ENCODE measurements at places on chromosomes 6 and 20.

GRCh38 chr6:144415014-144415413, 129.9 kb downstream of the UTRN start:
- no peak for DNase-seq

DNA sequence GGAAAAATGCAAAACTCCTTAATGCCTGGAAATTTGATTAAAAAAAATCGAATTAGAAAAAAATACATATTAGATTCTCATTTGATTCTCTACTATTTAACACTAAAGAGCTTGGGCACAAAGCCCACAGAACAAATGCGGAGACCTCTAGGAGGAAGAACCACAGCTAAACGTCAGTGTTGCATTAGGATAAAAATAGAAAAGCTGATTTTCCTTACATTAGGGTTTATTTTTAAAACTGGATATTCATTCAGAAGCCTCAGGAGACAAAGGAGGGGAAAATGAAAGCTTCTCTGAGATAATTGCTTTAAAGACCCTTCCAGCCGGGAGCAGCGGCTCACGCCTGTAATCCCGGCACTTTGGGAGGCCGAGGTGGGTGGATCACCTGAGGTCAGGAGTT, 77.3 kb downstream of the ECT2L start:
- no peak for DNase-seq

DNA sequence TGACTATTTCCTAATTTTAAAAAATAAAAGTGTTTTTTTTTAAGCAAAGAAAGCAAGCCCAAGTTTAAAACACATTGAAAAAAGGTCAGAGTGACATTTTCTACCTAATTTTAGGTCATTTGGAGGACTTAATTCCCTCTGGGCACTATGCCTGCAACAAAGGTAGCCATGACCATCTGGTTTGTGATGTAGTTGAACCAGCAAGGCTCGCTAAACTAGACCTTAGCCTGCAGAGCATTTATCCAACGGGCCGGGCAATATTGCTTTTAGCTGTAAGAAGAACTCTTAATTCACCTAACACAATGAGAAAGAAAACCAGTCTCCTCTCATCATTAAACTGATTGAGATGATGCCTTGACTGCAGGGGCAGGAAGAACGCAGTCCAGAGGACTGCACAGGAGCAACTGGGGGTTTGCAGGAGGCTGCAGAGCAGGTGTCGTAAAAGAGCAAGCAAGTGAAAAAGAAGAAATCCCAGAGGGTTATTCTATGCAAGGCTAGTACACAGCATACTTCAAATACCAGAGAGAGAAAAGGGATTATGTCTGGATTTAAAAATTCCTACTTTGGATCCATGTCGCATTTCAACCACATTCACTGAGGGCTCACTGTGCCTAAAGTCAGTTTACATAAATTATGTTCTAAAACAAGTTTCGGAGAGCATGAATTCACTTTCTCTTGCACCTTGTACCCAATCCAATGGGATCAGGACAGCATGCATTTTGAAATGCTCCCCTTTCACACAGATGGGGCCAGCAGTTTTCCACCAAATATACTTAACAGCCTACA, 12.8 kb downstream of the TRAF3IP2 start:
- no peak for DNase-seq

- no peak for DNase-seq
These were observed 28.9 kb upstream of the MTRF1L start for GRCh38 chr6:153031335-153031955.

DNA sequence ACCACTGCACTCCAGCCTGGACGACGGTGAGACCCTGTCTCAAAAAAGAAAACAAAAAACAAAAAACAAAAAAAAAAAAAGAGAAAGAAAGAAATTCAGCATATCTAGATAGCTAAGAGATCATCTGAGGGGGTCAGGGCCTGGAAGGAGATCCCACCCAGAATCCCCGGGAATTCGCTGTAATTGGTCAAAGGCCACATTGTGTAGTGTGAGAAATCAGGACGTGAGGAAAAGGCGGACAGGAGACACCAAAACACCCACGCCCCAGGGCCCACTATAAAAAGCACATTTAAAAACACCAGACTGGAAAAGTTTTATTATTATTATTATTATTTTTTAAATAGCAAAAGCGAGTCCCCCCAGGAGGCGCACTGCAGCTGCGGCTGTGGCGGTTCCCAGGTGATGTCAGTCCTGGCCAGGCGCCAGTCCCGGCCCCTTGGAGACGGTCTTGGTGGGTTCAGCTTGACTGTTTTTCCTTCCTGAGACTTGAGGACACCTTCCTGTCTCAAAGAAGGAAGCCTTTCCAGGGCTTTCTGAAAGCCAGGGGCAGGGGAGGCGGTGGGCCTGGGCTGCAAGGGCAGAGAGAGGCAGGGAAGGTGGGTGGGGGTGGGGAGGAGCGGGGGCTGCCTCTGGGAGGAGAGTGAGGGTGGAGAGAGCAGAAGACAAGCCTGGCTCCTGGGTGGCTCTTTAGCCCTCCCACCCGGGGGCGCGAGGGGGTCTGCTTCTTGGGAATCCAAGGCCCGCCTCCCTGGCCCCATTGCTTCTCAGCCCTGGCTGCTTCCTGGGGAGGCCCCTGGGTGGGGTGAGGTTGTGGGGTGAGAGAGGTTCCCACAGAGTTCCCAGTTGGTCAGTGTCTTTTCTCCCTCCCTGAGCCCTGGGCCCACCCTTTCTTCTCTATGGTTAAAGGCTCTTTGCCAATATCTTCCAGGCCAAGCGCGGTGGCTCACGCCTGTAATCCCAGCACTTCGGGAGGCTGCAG, 14.5 kb downstream of the TCF15 start:
- no peak for DNase-seq

DNA sequence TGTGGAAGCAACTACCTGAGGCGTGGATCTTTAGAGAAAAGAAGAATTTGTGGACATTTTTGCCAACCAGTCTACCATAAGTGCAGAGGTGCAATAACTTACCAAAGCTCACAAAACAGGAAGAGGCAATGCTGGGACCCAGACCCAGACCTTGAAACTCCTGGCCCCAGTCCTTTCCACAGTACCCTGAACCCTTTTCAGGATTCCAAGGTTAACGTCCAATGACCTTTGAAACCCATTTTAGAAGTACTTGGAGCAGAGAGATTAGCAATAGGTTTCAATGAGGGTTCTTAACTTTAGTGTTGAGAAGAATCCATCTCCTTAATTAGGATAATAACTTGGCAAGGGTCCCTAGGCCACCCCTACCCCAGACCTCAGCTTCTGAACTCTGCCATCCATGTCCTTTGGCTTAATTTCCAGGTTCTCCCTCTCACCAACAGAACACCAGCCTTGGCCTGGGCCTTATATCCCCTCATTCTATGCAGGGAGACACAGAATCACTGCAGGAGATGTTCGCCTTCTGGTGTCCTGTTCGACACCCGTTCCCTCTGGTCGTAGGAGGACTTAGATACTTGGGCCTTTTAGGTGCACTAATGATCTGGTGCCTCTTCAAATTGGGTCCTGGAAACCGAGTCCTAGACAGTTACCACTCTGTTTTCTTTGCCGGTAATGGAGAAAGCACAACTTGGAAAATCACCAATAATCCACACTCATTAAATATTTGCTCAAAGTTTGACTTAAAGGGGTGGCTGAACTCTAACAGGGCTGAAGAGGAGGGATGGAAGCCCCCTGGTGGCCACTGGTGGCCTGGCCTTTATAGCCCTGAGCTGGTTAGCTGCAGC, 40.6 kb downstream of the ISM1 start:
- DNase-seq: peak; percentile 51

DNA sequence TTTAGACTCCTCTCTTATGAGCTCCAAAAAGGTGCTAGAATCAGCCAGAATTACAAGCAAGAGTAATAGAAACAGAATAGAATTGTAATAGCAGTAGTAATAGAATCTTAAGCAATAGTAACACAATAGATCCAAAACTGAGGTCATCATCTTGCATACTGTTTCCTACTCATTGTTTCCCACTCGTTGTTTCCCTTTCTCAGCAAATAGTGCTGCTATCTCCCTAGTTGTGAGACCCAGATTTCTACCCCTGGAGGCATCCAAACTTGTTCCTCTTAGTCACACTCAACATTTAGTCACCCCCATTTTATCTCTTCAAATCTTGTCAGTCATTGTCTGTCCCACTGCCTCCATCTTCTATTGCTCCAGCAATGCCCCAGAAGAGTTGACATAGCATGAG, 356.9 kb upstream of the MARCKS start:
- no peak for DNase-seq

DNA sequence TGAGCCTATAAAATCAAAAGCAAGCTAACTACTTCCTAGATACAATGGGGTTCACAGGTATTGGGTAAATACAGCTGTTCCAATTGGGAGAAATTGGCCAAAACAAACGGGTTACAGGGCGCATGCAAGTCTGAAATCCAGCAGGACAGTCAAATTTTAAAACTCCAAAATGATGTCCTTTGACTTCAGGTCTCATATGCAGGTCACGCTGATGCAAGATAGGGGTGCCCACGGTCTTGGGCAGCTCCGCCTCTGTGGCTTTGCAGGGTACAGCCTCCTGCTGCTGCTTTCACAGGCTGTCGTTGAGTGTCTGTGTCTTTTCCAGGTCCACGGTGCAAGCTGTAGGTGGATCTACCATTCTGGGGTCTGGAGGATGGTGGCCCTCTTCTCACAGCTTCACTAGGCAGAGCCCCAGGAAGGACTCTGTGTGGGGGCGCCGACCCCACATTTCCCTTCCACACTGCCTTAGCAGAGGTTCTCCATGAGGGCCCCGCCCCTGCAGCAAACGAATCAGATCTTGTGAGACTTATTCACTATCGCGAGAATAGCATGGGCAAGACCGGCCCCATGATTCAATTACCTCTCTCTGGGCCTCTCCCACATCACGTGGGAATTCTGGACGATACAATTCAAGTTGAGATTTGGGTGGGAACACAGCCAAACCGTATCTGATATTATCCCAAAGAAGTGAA, 11.9 kb upstream of the SMIM29 start:
- no peak for DNase-seq

DNA sequence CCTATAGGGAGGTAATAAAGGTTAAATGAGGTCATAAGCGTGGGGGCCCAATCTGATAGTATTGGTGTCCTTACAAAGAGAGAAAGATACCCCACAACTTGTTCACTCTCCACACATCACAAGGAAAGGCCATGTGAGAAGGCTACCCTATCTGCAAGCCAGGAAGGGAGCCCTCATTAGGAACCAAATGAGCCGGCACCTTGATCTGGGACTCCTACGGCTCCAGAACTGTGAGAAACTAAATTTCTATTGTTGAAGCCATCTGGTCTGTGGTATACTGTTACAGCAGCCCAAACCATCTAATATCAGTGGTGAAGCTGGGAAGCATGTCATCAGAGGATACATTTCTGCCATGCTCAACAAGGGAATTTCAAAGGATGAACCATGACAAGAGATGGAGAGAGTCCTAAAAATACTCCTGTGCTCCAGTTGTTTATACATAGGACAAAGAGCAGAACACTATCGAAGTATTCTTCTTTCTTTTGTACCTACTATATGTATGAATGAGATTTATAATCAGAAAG, 10.4 kb downstream of the COX7A2 start:
- DNase-seq: no peak

DNA sequence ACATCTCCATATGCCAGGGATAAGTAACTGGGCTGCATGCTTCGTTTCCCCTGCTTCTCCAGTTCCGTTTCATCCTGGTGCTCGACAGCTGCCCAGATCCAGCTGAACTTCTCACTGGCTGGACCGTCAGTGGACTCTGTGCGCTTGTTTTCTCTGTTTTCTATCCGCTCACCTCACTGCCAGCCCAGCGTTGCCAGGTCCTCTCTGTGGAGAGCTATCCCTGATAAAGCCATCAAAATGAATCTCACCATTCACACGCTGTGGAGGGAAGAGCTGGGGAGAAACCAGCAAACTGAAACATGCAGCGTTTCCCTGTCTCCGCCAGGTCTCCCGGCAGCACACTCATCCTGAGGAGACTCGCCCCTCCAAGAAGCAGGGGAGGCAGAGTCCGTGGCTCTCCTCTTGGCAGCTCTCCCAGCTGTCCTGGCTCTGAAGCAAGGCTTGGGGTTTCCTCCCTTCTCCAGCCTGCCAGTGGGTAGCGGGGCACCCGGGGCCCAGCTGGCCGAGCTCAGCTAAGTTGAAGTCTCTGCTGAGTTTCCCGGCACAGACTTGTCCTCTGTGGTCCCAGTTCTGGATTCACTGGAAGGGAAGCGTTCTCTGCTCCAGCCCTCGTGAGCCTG, 160.9 kb downstream of the DTNBP1 start:
- DNase-seq: no peak

GRCh38 chr6:8934318-8934717, 499.0 kb upstream of the SLC35B3 start:
- DNase-seq: no peak

GRCh38 chr20:8803065-8803464, 265.8 kb upstream of the PLCB4 start:
- DNase-seq: no peak

DNA sequence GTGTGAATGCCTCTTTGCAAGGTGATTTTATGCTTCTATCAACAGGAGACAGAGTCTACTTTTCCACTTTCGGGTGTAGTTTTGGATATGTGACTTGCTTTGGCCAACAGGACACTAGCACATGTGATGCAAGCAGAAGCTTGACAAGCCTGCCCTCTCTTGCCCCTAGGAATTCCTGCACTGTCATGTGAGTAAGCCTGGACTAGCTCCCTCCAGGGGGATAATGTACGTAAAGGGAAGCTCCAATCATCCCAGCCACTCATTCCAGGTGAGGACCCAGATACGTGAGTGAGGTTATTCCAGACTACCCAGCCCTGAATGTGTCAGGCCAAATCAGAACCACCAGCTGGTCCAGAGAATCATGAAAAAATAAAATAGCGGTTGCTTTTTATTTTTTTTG, 33.3 kb downstream of the BEND3 start:
- DNase-seq: no peak

DNA sequence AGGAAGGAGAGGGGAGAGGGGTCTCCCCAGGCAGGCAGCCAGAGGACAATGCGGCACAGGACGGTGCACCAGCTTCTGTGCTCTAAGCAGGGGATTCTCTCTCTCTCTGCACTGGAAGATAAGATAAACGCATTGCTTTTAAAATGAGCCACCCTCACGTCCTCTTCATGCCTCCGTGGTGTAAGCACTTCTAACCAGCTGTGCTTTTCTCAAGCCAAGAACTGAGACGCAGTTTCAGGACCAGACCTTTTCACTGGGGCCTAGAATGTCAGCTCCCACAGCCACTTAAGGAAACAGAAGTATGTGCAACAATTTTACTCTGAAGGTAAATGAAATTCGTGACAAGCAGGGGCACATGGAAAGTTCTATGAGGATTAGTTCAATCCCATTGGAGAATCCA, 82.4 kb downstream of the PSMB1 start:
- DNase-seq: no peak

- DNase-seq: no peak
These were observed 87.2 kb upstream of the STXBP5 start for GRCh38 chr6:147117011-147117410.

GRCh38 chr6:44373787-44374186, 13.7 kb upstream of the CDC5L start:
- DNase-seq: no peak

- DNase-seq: no peak
These were observed 3.1 kb upstream of the SPATA2 start for GRCh38 chr20:49918446-49918845.

GRCh38 chr6:96608074-96608473, 45.1 kb downstream of the FHL5 start:
- no peak for DNase-seq

- DNase-seq: no peak
These were observed 14.2 kb downstream of the ITCH start for GRCh38 chr20:34377072-34377847.

- no peak for DNase-seq
These were observed 81.0 kb downstream of the EDN1 start for GRCh38 chr6:12371151-12371550.

Data from CD4-positive, alpha-beta T cell treated with Interleukin-4 for 4 hours (primary cell).